ENCODE measurements at places on chromosomes 2 and 18.

GRCh38 chr2:222302178-222303018, 3.6 kb upstream of the PAX3 start:
- DNase-seq = no peak

DNA sequence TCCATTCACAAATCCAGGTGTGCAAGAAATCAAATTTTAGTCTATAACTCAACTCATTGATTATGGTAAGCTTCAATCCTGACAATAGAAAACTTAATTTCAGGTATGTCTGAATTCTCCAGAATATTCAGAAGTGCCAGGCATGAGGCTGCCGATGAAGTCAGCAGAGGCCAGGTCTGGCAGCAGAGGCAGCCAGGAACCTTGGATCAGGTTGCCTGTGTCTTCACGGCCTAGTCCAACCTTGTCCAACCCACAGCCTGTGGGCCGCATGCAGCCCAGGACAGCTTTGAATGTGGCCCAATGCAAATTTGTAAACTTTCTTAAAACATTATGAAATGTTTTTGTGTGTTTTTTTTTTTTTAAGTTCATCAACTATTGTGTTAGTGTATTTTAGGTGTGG, 46.9 kb upstream of the ASPRV1 start:
- DNase-seq = no peak

DNA sequence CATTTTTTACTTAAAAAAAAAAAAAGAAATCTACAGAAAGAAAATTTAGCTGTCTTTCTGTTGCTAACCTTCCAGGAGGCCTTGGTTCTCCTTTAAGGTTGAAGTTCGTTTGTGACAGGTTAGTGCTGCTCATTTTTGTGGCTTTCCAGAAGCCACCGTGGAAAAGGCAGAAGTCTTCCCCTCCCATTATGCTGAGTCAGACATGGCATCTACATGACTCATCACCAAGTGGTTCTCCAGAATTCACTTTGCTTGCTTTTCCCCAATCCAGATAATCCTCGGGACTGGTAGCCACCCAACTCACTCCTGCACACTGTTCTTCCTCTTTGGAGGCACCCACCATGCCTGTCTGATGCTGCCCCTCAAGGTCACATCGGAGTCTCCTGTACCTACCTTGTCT, 228.7 kb downstream of the PIK3C3 start:
- DNase-seq = peak; percentile 84

GRCh38 chr2:223247136-223247535, 195.1 kb downstream of the KCNE4 start:
- DNase-seq = no peak

DNA sequence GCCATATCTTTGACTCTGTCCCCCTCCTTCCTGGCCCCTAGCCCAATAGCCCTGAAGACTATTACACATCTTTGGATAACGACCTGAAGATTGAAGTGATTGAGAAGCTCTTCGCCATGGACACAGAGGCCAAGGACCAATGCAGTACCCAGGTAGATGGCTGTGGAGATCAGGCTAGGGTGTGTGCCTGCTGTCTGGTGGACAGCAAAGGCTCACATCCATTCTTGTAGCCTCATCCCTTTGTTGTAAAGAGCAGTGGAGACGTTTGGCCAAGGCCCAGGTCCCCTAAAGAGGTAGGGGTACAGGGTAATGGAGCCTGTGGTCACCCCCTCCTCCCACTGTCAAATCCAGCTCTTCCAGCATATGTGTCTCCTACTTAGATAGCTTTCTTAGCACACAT, 81.4 kb downstream of the EPAS1 start:
- DNase-seq = no peak

- DNase-seq = peak; percentile 66
Measured at GRCh38 chr2:101752716-101753616, 55.5 kb downstream of the MAP4K4 start.

GRCh38 chr2:137969418-137969765, 5.1 kb downstream of the HNMT start:
- no peak for DNase-seq

- DNase-seq = no peak
Measured at GRCh38 chr2:65220432-65221131, 7.0 kb upstream of the ACTR2 start.

GRCh38 chr2:905833-906140, 44.9 kb upstream of the SNTG2 start:
- no peak for DNase-seq

GRCh38 chr2:170217778-170218251, 39.9 kb downstream of the MYO3B start:
- no peak for DNase-seq

DNA sequence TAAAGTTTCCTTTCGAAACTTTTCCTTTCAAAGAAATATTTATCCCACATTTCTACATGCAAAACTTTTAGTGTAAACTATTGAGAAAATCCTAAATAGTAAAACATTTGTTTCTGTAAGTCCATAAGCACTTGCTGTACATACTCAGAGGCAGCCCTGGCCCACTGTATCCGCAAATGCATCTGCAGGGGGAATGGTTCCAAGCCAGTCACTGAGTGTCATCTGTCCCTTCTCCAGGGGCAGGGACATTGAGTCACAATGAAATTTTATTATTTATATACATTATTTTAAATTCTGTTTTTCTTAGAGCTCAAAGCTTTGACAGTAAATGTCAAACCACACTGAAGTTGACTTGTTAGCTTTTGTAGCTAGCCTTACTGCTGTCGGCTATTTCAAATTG, 367.2 kb downstream of the MTX2 start:
- DNase-seq = no peak

GRCh38 chr2:135839713-135840112, 2.7 kb upstream of the LCT start:
- peak; percentile 35 for DNase-seq

- DNase-seq = no peak
Measured at GRCh38 chr2:180739070-180739469, 241.3 kb upstream of the UBE2E3 start.

GRCh38 chr2:201342923-201343322, 14.2 kb downstream of the FLACC1 start:
- no peak for DNase-seq

- DNase-seq = no peak
Measured at GRCh38 chr2:173282795-173283545, 71.7 kb upstream of the CDCA7 start.

GRCh38 chr2:225735844-225736243, 336.3 kb downstream of the NYAP2 start:
- peak; percentile 62 for DNase-seq

GRCh38 chr2:239259173-239259572, 141.6 kb downstream of the HDAC4 start:
- no peak for DNase-seq

DNA sequence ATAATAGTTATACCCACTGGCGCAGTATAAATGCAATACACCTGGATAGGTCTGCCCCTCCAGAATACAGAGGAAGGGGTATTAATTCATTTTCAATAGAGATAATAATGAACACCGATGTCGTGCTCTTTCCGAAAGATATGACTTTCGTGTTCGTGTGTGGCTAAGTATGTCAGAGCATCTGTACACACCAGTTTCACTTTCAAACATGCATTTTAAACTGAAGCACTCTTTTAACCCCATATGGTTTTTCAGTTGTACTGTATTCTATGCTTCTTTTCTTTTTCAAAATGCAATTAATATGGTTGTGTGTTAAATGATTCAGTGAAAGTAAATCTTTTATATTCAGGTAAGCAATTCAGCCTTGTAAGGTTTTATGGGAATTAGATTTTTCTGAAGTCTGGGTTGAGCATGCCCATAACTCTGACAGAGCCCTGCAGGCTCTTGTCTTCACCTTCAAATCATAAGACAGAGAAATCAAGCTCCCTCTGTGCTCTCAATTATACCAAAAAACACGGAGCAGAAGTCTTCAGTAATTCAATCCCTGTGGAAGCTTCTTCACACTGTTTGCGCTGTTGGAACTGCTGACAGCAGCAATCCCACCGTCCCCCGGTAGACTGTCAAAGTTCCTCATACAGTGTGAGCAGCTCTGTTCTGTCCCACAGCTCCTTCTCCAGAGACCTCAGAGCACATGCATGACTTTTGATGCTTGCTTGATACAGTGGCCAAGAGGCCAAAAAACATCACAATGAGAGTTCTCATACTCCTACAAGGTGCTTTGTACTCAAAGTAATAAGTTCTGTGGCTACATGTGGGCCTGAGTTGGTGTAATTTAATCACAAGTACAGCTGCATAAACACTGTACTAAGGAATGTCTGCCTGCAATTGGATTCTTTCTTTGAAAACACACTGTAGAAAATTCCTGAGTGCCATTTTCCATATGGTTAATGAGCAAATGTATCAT, 186.8 kb downstream of the ZNF521 start:
- DNase-seq = peak; percentile 20

DNA sequence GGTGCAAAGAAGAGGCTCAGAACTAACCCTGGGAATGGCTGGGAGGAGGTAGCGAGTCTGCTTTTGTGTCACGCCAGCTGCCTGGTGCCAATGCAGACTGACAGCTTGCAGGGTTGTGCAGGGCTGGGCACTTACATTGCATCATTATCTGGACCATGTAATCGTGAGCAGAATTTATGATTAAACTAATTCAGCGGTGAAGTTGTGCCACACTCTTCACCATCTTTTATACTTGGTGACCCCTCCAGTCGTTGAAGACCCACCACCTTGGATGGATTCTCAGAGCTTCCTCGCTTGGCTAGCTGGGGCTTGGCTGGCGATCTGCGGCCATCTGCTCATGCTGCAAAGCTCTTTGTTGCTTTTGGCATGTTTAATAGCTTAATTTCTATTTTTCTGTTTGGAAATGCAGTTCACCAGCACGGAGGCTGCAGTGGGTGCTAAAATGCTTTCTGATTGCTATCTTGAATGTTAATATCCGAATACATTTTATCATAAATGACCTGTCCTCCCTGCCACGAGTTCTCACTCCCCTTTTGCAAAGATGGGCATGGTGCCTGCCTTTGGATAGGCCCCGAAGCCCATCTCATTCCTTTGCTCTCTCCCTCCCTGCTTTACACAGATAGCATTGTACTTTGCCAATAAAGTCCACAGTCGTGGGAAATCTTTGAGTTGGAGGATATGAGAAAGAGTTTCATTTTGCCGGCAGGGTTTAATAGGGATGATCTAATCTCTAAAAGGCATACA, 188.2 kb downstream of the PRKCE start:
- DNase-seq = no peak

- no peak for DNase-seq
Measured at GRCh38 chr18:79410171-79410641, 14.5 kb downstream of the NFATC1 start.

DNA sequence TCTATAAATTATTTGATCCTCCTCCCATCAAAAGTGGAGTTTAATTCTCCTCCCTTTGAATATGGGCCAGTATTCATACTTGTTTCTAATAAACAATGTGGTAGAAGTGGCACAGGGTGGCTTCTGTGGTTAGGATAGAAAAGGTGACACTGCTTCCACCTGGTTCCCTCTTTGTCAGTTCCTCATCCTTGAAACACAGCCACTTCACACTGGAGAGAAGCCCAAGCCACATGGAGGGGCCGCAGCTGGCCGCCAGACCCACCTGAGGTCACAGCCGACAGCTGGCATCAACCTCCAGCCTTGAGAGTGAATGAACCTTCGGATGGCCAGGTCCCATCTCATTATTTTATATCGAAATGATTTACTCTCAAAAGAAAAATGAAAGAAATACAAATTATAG, 27.5 kb upstream of the SLC66A3 start:
- no peak for DNase-seq

GRCh38 chr18:56807901-56808300, 156.7 kb downstream of the WDR7 start:
- no peak for DNase-seq

GRCh38 chr2:118635891-118636290, 211.6 kb downstream of the EN1 start:
- no peak for DNase-seq

DNA sequence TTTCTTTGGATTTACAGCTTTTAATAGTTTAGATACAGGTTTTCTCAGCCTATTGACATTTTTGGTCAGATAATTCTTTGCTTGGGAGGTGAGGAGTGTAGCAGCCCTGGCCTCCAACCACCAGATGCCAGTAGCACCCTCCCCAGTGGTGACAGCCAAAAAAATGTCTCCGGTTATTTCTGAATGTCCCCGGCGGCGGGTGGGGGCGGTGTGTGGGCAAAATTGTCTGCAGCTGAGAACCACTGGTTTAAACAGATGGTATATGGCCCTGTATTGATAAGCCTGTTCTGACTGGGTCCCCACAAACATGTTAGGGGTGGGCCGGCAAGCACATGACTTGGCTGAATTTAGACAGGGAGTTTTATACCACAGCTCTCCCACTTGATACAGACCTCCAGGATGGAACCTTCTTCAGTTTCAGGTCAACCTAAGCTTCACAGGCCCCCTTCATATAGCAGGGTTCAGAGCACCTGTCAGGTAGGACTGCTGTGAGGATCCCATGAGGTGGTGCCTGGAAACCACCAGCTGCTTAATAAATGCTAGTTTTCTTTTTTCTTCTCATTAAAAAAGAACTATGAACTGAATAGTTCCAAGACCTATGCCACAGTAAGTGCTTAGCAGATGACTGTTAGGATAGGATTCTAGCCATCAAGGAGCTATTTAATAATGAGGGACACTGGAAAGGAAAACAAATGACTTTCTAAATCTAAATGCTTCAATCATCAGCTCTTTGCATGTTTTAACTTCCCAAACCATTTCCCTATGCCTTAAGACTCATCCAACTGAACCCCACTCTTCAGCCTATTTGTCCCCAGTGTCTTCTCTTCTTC, 18.1 kb downstream of the LPIN2 start:
- no peak for DNase-seq

DNA sequence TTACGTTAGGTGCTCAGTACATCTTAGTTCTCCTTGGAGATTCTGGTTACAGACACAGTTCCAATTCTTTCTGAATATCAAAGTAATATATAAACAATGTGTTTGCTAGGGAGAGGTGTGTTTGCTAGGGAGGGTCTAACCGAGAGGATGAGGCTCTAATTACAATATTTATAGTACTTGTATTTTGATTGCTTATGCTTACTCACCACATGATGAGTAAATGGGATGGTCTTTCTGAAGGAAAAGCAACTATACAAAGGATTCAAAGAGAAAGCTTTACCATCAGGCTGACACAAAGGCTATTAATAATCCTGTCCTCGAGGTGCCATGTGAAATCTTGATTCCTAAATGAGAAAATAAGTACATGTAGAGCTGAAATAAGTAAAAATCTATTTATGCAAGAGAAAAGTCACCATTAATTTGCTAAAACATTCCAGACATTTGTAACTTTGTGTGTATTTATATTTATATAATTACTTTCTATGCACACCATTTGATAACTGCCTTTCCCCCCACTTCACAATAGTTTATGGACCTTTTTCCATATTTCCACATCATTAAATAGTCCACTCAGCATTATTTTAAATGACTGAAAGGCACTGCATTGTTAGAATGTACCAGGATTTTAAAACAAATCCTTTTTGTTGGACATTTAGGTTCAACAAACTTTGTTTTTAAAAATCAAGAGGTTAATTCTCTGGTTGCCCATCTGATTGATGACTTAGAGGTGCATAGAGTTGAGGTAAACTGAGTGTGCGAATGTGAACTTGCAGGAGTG, 94.5 kb upstream of the FN1 start:
- peak; percentile 41 for DNase-seq

- no peak for DNase-seq
Measured at GRCh38 chr18:46478796-46479195, 178.2 kb downstream of the LOXHD1 start.

GRCh38 chr2:10721396-10722251, at the start of gene ATP6V1C2:
TSS of gene ATP6V1C2 (plus strand) at chr2:10721630. CDS start at chr2:10722850, 1,220 bp downstream.
- no peak for DNase-seq

Measured in SJSA1 (cell line).